ENCODE measurements at places on chromosomes 16 and 17. TPM values are rescaled to one million over a fixed set of nuclear protein-coding genes. Genes with fewer than 3 reads are reported as not detected.
A peak's percentile ranks its signal among the peaks of the same experiment; 100 is the strongest.

The LRRC46 gene
- total RNA-seq, result not detected

The COPZ2 gene
- total RNA-seq, result 7.4 TPM

The SLC52A1 gene
- 0.07 TPM for total RNA-seq

The FOXC2 gene
- total RNA-seq, result 2.3 TPM

The CLEC19A gene
- total RNA-seq, result not detected

The MAF gene
- 0.40 TPM for total RNA-seq

The CDT1 gene
- 9.4 TPM for total RNA-seq

The GPR142 gene
- not detected for total RNA-seq

The FNDC8 gene
- not detected for total RNA-seq

The ITGB4 gene
- total RNA-seq, result 14.2 TPM

The TP53TG3C gene
- total RNA-seq, result not detected

The RAB11FIP4 gene
- 0.07 TPM for total RNA-seq

The EVI2B gene
- 0.14 TPM for total RNA-seq

The UBB gene
- total RNA-seq, result 2,435 TPM

The PRR11 gene
- 19.4 TPM for total RNA-seq

The SLFN14 gene
- not detected for total RNA-seq

The AOC3 gene
- 0.04 TPM for total RNA-seq

The C16orf92 gene
- total RNA-seq, result not detected

The KRT15 gene
- 3.4 TPM for total RNA-seq

GRCh38 chr17:81229666-81229920, 6.8 kb upstream of the CEP131 start:
- no peak for DNase-seq

- no peak for DNase-seq
Measured at GRCh38 chr16:50610331-50611262, 62.4 kb downstream of the NKD1 start.

DNA sequence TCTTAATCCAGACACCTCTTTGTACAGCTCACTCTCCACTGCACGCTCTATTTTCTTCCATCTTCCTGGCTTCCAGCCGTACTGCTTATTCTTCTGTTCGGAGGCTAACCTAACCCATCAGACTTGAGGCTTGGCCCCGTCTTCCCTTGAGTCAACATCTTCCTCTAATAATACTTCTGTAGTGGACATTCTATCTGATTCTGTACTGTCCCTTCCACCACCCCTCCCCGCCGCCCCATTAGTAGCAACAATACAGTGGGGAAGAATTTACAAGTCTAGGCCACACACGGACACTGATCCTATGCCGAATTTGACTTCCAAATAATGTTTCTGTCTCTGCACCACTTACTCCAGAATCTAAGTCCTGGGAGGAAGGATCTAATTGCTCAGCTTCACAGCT, 86.0 kb upstream of the TNRC6A start:
- no peak for DNase-seq

- no peak for DNase-seq
Measured at GRCh38 chr17:48012151-48012520, 25.5 kb downstream of the COPZ2 start.

- DNase-seq, result no peak
Measured at GRCh38 chr17:82957961-82958561, 118.2 kb upstream of the ZNF750 start.

DNA sequence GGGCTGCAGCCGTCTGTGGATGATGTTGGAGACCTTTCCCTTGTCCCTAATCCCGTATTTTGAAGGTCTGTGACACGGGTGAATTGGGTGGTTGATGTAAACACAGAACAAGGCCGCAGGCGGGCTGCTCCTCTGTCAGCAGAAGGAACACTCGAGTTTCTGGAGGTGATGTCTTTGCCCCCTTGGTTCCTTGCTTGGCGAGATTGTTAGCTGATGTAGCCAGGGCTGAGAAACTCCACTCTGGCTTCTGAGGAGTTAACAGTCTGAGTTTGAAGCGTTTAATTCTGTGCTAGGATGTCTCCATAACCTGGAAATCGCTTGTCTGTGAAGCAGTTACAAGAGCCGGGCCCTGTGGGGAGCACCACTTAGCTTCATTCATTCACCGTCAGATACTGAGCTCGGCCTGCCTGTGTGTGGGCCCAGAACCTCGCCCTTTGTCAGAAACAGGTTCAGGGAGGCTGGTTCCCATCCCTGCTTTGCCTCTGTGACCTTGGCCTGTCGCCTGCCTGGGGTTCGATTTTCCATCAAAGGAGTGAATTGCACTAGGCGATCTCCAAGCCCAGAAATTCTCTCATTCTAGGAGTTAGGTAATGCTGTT, 1.3 kb downstream of the MAPK8IP3 start:
- DNase-seq, result no peak

GRCh38 chr17:1561420-1562175, 994 bp downstream of the PITPNA start:
- DNase-seq, result no peak

GRCh38 chr16:29139261-29139802, 154.5 kb downstream of the LAT start:
- DNase-seq, result no peak

GRCh38 chr17:78323826-78324390, 36.0 kb downstream of the SOCS3 start:
- DNase-seq, result no peak

GRCh38 chr16:83958846-83959565, 6.0 kb downstream of the OSGIN1 start:
- DNase-seq, result no peak

GRCh38 chr17:72943826-72944689, 148.4 kb downstream of the SLC39A11 start:
- no peak for DNase-seq

DNA sequence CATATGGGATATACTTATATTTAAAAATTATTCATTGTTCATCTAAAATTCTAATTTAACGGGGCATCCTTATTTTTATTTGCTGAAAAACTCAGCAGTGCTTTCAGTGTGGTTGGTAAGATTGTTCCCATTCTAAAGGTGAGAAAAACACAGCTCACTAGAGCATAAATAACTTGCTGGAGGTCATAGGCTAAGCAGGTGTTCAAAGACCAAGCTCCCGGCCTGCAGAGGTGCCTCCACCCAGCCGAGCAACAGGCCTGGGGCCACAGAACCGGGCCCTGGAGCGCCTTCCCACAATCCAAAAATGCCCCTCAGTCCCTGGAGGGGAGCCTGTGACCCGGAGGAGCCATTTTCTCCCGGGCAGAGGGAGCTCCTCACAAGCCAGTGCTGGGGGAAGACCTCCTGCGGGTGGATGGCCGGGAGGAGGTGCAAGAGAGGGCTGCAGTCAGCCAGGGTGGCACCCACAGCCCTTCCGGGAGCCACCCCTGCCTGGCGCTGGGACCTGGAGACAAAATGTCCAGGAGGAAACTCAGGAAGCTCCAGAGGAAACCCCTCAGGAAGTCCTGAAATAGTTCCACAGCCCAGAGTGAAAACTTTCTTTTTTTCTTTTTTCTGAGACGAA, 14.7 kb downstream of the ABR start:
- no peak for DNase-seq

GRCh38 chr16:66894948-66895688, 14.8 kb downstream of the PDP2 start:
- peak; percentile 30 for DNase-seq

DNA sequence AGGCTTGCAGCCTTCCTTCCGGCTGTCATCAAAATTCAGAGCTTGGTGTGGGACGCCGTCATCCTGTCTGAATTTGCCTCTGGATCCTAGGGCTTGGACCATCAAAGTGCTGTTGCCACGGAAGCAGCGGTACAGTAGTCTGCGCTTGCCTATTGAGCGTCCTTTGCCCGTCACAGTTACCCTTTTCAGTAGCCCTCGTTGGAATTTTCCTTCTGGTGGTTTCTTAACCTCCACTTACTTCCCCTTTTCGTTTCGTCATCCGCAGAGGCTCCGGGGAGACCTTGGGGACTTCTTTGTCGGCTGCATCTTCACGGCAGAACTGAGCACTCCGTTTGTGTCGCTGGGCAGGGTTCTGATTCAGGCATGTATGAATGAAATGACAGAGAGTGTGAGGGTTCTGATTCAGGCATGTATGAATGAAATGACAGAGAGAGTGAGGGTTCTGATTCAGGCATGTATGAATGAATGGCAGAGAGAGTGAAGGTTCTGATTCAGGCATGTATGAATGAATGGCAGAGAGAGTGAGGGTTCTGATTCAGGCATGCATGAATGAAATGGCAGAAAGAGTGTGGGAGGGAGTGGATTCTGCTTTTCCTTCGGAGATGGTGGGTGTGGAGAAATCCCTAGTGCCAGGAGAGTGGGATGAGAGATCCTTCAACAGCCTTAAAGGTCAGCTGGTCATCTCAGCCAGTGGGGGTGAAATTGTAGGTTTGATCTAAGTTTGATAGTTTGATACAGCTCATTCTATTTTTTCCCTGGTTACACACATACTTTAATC, 8.0 kb downstream of the TLCD3A start:
- no peak for DNase-seq

- DNase-seq, result no peak
Measured at GRCh38 chr16:67158637-67159600, 790 bp downstream of the TRADD start.

- peak; percentile 26 for DNase-seq
Measured at GRCh38 chr16:57045694-57046381, 46.5 kb upstream of the CPNE2 start.

DNA sequence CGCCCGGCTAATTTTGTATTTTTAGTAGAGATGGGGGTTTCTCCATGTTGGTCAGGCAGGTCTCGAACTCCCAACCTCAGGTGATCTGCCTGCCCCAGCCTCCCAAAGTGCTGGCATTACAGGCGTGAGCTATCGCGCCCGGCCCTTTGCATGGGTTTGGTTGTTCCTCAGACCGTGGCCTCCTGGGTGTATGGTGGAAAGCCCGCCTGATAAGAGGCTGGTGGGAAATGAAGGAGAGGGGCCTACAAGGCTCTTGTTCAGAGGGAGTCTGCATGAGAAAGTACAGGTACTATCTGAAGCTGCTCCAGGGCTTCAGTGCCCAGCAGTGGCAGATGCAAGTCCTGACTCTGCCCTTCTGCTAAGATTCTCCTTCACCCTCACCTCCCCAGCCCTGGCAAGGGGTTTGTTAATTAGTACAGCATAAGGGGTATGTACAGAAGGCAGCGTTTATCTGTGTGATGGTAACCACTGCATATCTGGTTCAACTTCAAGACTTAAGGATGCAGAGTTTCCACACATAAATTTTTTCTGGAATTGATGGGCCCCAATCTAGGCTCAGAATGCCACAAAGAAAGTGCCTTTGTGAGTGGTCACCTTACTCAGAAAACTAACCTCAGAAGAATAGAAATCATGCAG, 24.2 kb downstream of the GRB7 start:
- DNase-seq, result no peak

GRCh38 chr17:8470447-8471047, 34.9 kb downstream of the NDEL1 start:
- no peak for DNase-seq

DNA sequence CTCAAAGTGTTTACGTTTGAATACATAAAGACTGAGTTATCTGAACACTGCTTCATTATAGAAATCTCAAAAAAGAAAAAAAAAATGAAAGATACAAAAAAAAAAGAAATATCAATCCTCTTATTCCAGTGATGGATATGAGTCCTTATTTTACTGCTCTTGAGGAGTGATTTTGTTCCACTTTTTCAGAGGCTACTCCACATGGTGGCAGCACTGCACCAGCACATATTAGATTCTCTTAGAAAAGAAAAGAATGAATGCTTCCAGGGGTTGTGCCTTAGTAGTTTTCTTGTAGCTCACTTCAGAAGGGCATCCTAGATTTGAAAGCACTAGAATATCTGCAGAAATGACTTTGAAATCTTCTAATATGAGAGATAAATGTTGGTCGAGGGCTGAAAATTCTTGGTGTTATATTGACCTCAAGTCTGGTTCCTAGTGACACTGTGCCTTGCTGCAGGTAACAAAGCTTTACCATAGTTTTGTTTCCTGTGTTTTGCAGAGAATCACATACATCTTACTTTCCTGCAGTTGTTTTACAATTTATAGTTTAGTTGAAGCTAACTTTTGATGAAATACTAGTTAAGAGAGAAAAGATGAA, 25.9 kb downstream of the AP2B1 start:
- DNase-seq, result no peak

GRCh38 chr17:33469421-33469820, 176.3 kb upstream of the ASIC2 start:
- DNase-seq, result no peak

- DNase-seq, result no peak
Measured at GRCh38 chr16:46658925-46659324, 30.1 kb downstream of the VPS35 start.

Measured in pulmonary artery endothelial cell (primary cell).